ENCODE measurements at places on chromosomes 7 and 10.

DNA sequence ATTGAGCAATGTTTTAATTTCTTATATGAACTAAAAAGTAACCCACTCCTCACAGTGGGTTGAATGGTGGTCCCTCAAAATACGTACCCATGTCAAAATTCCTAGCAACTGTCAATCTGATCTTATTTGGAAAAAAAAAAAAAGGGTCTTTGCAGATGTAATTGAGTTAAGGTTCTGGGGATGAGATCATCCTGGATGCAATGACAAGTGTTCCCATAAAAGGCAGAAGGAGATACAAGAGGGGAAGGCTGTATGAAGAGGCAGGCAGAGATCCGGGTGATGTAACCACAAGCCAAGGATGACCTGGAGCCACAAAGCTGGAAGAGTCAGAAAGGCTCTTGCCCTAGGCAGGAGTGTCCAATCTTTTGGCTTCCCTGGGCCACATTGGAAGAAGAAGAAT is 516.3 kb upstream of the MKI67 start:
- no peak for DNase-seq

DNA sequence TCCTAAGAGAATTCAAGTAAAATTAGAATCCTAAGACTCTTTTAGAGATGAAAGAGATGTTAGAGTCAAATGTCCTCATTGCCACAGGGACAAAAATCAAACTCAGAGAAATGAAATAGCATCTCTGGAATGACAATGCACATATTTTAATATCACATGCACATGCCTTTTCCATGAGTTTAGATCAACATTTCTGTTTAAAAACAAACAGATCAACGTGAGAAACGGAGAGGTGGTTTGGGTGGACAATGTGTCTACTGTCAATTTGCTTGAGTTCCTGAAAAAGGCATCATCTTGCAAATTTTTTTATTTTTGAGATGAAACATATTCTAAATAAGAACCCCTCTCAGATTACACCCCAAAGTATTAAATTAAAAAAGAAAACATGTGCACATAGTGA is 130.0 kb downstream of the CHRM2 start:
- no peak for DNase-seq

DNA sequence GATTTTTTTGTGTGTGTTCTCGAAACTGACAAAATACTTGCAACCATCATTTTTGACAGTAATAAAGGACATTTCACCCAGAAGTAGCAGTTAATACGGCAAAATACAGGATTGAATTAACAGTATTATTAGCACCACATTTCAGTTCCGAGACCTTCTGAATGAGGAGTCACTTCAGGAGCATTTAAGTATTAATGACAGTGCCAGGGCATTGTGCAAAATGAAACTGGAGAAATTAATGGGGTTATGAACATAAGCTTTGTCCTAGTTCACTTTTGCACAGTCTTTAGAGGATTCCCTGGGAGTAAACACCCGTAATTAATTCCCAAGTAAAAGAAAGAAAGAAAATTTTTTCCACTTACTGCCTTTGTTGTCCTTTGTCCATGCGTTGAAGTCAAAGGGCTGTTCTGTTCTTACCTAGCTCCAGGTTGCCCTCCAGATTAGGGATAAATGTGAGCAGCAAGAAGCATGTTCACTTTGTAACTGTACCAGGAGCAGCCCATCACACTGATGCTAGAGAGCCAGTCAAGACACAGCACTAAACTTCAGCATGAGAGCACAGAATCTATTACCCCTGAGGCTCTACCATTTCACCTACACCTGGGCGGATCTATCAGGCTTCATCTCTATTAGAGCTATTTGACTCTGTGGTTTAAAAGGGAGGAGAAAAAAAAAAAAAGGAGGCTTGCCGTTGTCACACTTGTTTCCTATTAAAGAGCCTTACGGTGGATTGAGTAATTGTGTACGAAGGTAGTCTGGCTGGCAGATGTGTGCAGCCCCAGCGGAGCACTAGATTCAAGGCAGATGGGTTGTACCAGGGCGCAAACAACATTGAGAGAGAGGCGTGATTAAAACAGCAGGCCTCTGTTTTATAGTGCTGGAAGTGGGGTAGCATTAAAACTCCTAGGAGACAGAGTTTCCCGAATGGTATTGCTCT is 297.8 kb upstream of the SEMA3A start:
- peak; percentile 93 for DNase-seq

DNA sequence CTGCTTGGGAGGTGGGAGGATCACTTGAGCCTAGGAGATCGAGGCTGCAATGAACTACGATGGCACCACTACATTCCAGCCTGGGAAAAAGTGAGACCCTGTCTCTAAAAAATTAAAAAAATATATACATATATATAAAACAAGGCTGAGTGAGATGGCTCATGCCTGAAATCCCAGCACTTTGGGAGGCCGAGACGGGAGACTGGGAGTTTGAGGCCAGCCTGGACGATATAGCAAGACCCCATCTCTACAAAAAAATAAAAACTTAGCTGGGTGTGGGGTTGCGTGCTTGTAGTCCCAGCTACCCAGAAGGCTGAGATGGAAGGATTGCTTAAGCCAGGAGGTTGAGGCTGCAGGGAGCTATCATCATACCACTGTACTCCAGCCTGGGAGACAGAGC is 87.6 kb downstream of the CARD11 start:
- DNase-seq: no peak

- DNase-seq: no peak
Measured at GRCh38 chr10:72127571-72127970, 39.2 kb upstream of the SPOCK2 start.

GRCh38 chr7:39605087-39605486 is 18.3 kb upstream of the RALA start:
- no peak for DNase-seq

DNA sequence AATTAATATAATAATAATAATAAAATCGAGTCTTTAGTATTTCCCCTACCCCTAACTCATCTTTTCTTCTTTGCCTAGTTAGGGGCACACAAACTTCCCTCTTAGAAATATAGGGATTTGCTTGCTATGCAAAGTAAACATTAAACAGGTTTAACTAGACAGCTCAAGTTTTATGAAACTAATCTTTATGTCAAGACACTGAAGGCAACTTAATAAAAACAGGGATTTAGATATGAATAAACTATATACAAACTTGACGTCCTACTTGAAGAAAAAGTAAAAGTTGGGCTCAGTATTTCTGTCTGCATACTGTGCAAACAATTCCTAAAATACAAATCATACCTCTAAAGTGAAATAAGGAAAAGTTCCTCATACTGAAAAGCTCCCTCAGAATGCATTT is 52.1 kb upstream of the CAV2 start:
- no peak for DNase-seq

DNA sequence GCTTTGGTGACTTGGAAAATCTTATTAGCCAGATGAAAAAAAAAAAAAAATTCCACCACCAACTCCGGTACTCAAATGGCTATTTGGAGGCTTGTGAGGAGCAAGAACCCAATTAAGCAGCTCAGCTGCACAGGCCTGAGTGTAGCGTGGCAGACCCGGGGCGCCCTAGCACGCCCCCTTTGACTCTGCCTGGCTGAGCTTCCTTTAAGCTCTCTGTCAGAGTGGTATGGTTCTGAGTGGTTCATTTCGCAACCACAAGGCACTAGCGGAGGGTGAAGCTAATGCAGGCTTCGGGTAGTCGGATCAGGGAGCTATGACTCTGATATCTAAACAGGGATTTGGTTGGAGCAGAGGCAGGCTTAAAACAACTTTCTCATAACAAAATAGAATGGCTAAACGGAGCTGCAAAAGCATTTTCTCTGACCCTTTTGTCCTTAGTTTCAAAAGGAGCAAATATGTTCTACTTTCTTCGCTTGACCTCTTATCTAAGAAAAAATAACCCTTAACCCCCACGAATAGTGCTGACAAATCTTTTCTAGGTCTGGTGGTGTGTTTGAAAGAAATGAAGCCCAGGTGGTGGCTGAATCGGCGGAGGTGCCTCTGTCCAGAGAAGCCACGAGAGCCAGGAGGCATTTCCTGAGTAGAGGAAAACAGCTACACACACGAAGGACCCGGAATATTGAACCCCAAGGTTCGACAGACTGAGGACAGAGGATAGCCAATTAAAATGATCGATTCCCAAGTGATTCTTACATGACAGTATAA is 285.4 kb upstream of the GLI3 start:
- DNase-seq: no peak

DNA sequence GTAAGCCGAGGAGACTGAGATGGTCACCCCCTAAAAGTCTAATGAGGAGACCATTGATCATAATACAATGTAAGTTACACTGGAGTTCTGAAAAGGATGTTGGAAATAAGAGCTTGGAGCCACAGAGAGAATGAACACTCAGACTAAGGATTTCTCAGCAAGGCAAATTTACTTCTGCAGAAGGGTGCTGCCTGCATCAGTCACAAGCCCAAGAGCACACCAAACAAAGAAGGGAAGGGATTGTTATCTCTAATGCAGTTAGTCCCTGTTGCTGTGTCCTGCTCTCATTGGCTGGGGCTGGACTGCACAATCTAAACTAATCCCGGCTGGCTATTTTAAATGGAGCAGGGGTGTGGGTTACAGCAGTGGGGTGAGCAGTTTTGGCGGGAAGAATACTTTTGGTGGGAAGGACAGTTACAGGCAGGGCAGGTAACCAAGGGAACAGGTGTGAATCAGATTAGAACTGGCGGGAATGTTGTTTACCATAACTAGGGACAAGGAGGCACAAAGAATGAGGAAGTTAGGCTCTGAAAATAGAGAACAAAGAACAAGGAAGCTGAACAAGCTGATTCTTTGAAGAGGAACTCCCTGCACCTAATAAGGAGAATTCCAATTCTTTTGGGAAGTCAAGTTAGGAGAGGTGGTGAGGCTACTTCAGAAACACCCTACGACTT is 30.3 kb upstream of the TRIM24 start:
- DNase-seq: no peak

DNA sequence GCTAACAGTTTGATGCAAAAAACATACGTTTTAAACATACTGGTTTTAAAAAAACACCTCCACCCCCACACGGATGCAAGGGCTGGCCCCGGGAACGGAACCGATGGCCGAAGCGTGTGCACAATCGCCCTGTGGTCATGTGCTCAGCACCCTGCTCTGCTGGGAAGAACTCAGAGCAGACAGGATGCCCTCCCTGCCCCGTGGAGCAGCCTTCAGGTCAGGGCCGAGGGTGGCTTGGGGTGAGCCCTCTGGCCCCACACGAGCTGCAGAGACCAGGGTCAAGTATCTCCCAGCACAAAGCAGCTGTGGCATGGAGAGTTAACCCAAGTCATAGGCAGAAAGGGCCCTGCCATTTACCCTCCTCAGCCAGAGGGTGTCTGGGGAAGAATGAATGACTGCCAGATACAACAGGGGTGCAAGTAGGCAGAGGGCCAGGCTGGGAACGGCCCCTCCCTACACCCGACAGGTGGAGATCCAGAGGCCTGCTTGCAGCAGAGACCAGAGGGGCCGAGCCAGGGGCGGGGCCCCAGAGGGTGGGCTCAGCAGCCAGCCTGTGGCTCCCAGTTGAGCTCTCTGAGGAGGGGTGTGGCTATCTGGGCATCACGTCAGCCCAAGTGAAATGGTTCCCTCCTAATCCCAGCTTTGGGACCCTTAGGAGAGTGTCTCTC is 56.8 kb downstream of the ZRANB1 start:
- DNase-seq: no peak

DNA sequence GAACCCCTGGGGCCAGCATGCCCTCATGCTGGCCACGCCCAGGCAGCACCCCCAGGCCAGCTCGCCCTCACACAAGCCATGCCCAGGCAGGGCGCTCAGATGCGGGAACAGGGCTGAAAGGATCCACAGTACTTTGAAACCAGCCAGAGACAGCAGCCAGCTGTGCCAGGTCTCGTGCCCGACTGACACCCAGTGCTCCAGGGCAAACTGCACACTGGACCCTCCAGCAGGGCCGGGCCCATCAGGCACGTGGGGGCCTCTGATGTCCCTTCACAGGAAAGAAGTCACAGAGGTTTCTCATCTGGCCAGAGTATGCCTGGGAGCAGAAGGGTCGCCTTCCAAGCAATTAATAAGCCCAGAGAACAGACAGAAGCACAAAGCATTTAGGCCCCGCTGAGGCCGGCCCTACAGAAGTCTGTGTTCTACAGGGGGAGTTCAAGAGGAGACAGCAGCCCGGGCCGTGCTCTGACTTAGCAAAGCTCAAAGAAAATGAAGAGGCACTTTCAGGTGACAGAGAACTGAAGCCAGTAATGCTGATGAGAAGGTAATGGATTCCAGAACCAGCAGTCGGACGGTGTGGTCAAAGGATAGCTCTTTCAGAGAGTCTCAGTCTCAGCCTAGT is 21.4 kb downstream of the MAD1L1 start:
- DNase-seq: no peak

DNA sequence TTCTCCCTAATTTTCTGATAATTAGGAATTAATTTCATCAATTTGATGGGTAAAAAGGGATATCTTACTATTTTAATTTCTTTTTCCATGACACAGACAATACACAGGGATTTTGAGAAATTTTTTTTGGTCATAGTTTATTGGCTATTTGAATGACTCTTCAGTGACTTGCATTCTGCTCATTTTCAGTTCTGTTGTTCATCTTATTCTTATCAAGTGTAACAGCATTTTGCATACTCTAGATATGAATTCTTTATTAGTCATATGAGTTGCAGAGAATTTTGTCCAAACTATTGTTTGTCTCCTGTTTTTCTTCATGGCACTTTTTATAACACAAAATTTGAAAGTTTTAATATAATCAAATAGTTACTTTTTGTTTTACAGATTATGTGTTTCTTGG is 41.7 kb downstream of the MKLN1 start:
- no peak for DNase-seq

- no peak for DNase-seq
Measured at GRCh38 chr10:123512901-123513775, 153.0 kb upstream of the GPR26 start.

- DNase-seq: peak; percentile 26
Measured at GRCh38 chr7:135333200-135333599, 99.6 kb downstream of the STRA8 start.

DNA sequence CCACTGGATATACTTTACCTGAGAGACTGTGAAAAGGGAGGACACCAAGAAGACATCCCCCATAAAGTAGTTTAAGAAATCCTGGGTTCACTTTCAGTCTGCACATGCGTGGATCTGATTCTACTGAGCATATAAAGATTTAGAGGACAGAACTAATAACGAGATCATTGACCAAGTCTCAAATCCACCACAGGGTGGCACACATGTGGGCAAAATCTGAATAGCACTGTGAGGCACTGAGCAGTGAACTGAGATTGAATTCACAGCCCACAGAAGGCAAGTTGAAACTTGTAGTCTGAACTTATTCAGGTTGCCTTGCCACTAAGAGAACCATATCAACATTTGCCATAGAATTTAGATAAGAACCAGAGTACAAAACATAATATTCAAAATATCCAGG is 818.6 kb downstream of the GRID1 start:
- peak; percentile 82 for DNase-seq

DNA sequence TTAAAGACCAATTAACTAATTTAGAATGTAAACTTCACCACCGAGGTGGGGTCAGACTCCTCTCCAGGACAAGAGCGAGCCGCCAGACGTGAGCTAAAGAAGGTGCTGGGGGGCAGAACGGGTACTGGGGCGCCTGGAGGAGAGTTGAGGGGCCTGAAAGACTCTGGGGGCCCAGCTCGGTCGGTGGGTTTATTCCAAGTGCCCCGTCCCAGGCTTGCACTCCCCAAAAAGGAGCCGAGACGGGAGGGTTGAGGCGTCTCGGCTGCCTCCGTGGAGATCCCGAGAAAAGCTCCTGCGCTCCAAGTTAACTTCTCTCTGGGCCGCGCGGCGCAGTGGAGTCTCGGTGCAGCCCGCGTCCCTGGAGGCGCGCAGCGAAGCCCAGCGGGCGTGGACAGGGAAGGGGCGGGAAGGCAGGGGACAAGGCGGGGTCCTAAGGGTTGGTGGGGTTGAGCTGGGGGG is 553.3 kb downstream of the TFEC start:
- peak; percentile 96 for DNase-seq

- peak; percentile 86 for DNase-seq
Measured at GRCh38 chr7:27173956-27174873, at the start of gene HOXA10. HOXA10 (minus strand) TSS chr7:27174320; CDS start chr7:27174306, 14 bp downstream.

Data from NCI-H69 (cell line).